Suppressor macrophage treated with lipopolysaccharide for 4 hours (primary cell): ENCODE measurements at places on chromosomes 3 and 15.

- no peak for DNase-seq
Observed at GRCh38 chr3:28042095-28042635, 199.3 kb upstream of the CMC1 start.

DNA sequence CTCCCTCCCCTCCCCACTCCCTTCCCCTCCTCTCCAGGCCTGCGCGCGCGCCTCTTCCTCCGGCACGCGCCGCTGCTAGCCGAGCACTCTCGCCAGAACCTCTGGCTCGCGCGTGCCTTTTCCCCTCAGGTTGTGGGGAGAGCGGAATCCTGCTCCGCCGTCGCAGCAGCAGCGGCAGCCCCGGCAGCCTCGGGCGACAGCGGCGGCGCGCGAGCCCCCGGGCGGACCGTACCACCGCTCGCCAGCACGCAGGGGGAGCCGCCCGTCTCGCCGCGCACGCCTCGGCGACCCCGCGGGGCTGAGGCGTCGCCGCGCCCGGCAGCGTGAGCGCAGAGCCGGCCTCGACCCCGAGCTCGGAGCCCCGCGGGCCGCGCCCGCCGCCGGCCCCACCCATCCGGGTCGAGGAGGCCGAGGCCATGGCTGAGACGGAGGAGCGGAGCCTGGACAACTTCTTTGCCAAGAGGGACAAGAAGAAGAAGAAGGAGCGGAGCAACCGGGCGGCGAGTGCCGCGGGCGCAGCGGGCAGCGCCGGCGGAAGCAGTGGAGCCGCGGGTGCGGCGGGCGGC lies at the start of gene CDV3:
Gene CDV3, plus strand, starts transcription at position 58 of the 566 bp plus-strand sequence. Its CDS starts 359 bp downstream, at position 417.
- DNase-seq = no peak

DNA sequence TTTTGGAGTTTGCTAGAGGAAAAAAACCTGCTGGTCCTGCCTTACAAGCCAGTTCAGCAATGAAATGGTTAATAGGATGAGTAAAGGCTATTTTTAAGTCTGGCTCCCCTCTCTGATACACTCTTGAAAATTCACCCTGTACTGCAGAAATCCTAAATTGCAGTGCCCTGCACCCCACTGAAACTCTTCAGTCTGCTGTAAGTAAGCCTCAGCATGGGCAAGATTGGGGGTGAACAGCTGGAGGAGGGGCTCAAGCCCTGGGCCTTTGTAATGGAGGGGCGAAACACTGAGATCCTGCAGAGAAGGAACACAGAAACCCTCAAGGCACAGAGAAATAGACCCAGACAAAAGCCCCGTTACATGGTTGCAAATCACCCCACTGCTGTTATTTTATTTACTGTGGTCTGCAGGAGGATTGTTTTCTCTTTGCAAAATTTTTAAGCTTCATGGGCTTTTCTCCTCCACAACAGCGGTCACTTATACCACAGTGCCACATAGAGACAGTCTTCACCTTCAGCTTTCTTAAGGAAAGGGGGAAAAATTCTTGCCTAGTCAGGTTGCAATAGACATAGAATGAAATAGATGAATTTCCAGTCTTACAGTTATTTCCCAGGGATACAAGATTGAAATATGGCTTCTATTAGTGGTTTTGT lies 45.0 kb downstream of the SOX2 start:
- no peak for DNase-seq

DNA sequence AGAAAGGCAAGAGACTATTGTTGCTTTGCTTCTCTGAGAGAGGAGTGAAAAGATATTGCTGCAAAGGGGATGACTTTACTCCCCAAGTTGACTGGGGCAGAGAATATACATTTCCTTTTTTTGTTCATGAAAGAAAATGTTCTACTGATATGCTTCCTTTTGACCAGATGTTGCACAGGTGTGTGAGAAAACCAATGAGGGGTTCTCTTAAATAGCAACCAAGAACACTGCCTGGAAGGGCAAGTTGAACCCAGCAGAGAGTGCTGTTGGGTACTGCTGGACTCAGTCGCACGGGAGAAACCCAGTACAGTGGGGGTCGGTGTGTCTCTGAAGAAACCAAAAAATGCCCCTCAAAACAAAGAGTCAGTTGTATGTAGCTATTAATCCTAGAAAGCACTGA lies 101.2 kb downstream of the CHST2 start:
- DNase-seq = no peak

DNA sequence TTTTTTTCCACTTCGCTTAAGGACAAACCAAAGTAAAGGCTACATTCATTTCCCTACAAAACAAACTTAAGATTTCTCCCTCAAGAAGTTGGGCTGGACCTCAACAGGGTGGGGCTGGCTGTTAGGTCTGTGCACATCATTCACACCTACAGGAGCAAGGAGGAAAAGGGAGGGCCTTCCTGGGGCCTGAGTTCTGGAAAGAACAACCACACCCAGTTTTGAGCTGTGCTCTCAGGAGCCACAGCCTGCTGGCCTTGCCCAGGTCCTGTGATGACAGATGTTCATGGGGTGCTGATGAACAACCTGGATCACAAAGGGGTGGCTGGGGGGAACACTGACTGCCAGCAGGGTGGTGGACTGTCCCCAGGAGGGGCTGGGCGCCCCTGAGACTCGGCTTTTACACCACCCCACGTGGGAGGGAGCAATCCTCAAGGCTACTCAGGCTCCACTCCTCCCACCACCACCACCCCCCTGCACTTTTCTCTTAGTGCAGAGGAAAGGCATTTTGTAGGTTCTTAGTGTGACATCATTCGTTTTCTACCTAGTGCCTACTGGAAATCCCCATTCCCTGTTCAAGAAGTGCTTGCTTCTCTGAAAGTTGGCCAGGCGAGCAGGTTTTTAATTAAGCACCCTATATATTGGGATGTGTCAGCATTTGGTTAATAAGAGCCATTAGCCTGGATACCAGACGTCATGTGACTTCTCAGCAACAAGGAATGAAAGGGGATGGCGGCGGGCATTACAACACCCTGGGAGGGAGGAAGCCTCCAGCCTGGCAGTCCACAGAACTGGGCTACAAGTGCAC lies 35.7 kb downstream of the CCNB2 start:
- no peak for DNase-seq

DNA sequence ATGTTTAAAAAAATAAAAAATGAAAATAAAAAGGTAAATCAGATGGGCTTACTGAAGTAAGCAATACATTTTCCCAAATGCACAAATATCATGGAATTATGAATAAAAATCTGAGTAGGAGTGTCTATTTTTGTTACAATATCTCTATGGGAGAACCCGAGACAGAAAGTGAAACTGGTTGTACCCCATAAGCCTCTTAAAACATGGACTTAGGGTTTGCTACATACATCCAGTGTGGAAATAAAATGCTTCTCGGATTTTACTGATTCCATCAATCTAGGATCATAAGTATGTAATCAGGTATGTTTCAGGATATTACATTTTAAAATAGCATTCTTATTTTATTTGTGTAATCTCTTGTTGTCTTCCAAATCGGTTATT lies 177.8 kb upstream of the CDIN1 start:
- no peak for DNase-seq

DNA sequence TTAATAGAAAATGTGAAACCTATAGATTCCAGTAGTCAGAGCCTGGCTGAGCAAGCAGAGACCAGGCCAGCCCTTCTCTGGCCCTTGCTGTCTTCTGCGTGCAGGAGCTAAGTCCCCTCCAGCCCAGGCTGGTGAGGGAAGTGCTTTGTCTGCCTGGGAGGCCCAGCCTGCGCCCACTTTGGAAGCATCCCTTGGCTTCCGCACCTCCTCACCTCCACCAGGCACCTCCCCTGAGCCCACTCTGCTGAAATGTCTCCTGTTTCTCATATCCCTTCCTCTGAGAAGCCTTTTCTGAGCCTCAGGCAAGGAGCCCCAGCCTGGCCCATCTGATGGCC lies 45.3 kb downstream of the ALDH1L1 start:
- DNase-seq = no peak

DNA sequence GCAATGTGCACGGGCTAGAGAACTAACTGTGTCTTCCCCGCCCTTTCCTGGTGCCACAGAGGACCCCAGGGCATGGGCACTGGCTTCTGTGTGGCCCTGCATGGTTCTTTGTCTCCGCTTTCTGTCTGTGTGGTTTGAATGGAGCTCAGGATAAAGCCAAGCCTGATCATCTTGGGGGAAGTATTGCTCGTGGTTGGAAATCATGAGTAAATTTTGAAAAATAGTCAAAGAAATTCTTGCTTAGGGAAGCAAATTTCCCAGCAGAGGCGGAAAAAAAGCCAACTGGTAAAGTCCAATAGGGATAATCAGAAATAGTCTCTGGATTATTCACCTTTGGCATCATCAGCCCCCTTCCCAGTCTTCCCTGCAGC lies 55.4 kb downstream of the MAGEF1 start:
- DNase-seq = no peak

DNA sequence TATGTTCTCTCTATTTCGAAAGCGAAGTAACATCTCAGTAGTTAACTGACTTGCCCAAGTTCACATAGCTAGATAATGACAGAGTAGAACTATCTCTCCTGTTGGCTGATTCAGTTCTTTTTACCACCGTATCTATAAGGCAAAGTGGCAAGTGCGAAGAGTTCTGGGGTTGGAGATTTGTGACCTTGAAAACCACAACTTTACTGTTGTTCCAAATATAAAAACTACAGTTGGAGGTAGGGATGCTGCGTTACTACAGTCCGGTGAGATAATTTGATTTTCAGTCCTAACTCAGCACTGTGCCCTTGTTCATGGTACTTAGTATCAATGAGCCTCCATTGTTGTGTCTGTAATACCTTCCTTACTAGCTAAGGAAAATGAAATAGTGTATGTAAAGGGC lies 71.2 kb upstream of the GOLGA8B start:
- DNase-seq = no peak

DNA sequence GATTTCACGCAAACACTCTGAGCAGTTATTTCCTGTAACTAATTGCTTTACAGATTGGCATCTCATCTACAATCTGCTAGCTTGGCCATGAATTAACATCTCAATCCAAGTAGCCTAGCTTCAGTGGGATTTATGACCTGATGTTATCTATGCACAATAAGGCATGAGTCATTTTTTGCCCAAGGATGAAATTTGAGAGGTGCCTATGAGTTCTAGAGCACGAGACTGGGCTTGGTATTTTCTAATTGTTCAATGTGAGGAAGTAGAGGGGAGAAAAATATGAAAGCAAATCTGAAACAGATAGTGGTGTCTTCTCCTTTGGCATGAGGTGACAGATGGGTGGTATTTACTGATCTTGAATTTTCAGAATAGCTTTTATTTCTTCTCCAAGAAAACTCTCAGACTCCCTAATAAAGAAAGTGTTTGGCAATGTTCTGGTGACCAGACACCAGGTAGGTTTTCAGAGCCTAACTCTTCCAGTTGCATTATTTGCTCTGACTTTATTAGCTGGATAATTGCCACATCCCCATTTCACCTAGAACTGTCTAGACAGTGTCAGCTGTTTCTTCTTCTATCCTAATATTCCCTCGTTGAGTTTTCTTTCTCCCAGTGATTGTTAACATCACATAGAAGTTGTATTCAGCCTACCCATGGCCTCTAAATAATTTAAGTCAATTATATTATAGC lies 301.0 kb upstream of the UMPS start:
- peak; percentile 35 for DNase-seq

GRCh38 chr3:185737020-185737419 lies 87.8 kb downstream of the IGF2BP2 start:
- DNase-seq = no peak

GRCh38 chr3:176521531-176522175 lies 675.6 kb downstream of the TBL1XR1 start:
- no peak for DNase-seq

GRCh38 chr15:101203607-101204189 lies 48.1 kb downstream of the CHSY1 start:
- DNase-seq = no peak

- DNase-seq = no peak
Observed at GRCh38 chr3:105844704-105845103, 24.1 kb downstream of the CBLB start.

DNA sequence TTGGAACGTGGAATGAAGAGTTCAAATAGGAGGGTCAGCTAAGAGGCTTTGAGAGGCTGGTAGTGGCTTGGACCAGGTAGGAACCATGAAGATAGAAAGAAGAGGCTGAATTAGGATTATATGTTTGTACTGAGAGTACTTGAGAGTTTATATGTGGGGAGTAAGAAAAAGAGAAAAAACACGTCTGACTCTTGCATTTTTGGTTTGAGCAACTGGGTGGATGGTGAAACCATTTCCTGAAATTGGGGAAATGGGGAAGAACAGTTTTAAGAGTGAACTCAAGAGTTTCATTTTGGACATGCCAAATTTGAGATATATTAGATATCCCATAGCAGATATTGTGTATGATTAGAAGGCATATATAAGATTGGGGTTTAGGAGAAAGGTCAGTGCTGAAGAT lies 92.9 kb upstream of the TNIK start:
- peak; percentile 85 for DNase-seq

GRCh38 chr15:46297766-46298165 lies 662.9 kb downstream of the SQOR start:
- peak; percentile 45 for DNase-seq

GRCh38 chr3:179615458-179616173 lies 11.0 kb downstream of the NDUFB5 start:
- peak; percentile 22 for DNase-seq

GRCh38 chr3:151673974-151674373 lies 59.8 kb upstream of the AADACL2 start:
- no peak for DNase-seq

- DNase-seq = no peak
Observed at GRCh38 chr3:131277836-131278497, 103.6 kb upstream of the NUDT16 start.

GRCh38 chr3:143464850-143465249 lies 345.3 kb downstream of the CHST2 start:
- no peak for DNase-seq

- peak; percentile 64 for DNase-seq
Observed at GRCh38 chr15:98160236-98160635, 199.7 kb downstream of the ARRDC4 start.

- DNase-seq = no peak
Observed at GRCh38 chr3:12508291-12508700, 24.0 kb downstream of the TSEN2 start.

- DNase-seq = no peak
Observed at GRCh38 chr3:162077108-162077507, 580.5 kb downstream of the OTOL1 start.

DNA sequence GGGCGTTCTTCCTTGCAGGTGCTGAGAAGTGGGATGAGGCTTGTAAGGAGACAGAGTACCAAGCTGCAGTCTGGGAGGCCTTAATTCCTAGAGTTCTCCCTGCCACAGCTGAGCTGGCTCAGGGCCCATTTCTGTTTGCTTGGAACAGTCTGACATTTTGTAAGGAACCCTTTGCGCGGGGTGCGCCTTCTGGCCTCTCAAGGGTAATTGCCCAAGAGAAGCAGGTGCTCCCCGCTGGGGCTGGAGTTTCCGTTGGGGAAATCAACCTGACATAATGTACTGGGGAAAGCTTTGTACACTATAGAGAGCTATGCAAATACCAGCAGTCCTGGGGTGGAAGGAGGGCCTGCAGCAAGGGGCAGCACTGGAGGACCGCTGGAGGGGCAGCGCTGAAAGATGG lies 83.6 kb downstream of the HMG20A start:
- DNase-seq = no peak

DNA sequence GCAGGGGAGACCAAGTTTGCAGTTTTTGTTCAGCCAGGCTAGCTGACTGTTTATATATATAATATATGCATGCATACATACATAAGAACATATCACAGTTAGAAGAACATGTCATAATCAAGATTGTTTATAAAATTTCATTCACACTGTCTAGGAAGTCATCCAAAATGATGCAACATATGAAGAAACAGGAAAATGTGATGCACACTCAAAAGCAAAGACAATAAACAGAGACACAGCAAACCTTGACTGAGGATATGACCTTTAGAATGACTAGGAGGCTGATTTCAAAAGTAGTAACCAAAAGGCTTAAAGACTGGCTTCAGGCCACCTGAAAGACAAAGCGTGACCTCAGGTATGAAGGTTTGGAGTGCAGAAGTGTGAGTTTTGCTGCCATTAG lies 166.2 kb upstream of the NDN start:
- no peak for DNase-seq

GRCh38 chr3:9450126-9450525 lies 52.7 kb downstream of the SETD5 start:
- no peak for DNase-seq
